ENCODE measurements at places on chromosomes 4 and X.

GRCh38 chr4:72690771-72691170 is 121.8 kb upstream of the ADAMTS3 start:
- DNase-seq: no peak

DNA sequence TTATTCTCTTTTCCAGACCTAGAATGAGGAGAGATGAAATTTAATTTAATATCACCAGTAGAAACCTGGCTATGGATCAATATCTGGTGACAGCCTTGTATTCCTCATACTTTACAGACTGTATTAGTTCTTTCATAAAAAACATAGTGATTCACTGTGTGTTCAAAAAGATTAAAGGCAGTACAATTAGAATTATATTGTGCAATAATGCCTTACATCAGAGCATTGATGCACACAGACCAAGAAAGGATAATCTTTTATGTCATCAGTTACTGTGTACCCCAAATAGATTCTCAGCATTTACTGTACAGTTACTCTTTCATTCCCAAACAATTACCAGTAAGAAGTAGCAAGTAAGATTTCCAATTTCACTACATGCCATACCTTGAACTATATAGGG is 260.5 kb upstream of the ANXA10 start:
- DNase-seq: no peak

DNA sequence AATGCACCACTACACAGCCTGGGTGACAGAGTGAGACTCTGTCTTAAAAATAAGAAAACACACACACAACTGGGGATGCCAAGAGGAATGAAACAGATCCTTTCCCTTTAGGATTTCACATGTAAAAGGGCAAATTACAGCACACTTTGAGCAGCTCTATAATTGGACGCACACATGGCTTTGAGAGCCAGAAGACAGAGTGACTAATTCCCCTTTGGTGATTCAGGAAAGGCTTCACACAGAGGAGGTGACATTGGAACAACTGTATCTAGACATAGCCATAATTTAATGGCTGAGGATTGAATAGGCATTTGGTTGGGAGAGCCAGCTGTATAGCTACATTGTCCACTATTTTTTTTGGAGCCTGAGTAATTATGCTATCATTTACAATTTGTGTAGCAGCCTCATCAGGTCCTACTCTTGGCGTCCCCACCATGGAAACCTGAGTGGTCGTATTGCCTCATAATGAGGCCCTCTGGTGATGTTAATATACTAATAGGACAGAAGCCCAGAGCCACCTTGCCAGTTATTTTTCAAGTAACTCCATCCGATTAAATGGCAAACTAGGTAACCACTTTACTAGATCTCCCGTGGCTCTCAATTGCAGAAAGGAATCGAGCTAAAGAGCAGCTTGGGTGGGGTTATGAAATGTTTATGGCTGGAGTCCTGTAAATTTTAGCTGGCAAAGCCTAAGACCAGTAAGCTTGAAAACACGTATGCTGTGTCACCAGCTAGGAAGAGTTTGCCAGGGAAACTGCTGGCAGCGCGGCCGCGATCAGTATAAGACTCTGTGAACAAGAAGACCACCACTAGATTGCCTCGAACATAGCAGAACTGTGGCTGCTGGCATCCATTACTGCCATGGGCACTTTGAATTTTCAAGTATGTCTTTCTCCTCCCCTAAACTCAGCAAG is 8.5 kb upstream of the PPEF1 start:
- no peak for DNase-seq

GRCh38 chrX:9848718-9849479 is 62.7 kb downstream of the SHROOM2 start:
- DNase-seq: no peak

GRCh38 chrX:133640161-133641015 is 225.1 kb upstream of the GPC4 start:
- DNase-seq: no peak

- DNase-seq: no peak
These were observed 117.8 kb upstream of the NOCT start for GRCh38 chr4:138897811-138898226.

DNA sequence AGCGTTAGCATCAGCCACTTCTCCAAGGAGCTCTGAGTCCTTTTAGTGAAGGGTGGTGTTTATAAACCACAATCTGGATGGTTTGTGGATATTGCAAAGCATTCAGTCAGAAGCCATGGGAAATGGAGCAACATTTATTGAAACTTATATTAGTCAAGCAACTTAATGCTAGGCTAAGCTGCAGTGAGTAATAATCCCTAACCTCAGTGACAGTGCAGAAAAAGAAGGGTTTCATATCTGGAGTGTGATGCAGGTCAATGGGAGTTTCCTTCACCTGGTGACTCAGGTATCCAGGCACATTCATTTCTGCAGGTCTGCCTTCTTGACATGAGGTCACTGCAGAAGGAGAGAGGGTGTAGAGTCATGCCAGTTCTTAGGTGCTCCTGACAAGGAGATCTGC is 10.4 kb upstream of the DRD5 start:
- DNase-seq: no peak

- DNase-seq: no peak
These were observed 313.8 kb upstream of the GATB start for GRCh38 chr4:152074573-152074972.

Measured in activated T-cell treated with anti-CD3 and anti-CD28 coated beads, Interleukin-2, amount 50 U/mL, for 24 hours (primary cell).